Aorta (tissue), 5 donors: ENCODE measurements at places on chromosomes 3 and 15. TPM values are rescaled to one million over a fixed set of nuclear protein-coding genes. Genes with fewer than 3 reads are reported as not detected.
A peak's percentile ranks its signal among the peaks of the same experiment; 100 is the strongest.

- H3K27ac ChIP-seq: no peak overlapping the region
- no peak overlapping the region for H3K4me3 ChIP-seq
- no peaks in the 10 kb centered on the region for H3K36me3 ChIP-seq
- no peaks in the 10 kb centered on the region for H3K27me3 ChIP-seq
- H3K4me1 ChIP-seq: no peaks in the 10 kb centered on the region
Observed at GRCh38 chr15:63357731-63358130, 23.9 kb downstream of the CA12 start.

DNA sequence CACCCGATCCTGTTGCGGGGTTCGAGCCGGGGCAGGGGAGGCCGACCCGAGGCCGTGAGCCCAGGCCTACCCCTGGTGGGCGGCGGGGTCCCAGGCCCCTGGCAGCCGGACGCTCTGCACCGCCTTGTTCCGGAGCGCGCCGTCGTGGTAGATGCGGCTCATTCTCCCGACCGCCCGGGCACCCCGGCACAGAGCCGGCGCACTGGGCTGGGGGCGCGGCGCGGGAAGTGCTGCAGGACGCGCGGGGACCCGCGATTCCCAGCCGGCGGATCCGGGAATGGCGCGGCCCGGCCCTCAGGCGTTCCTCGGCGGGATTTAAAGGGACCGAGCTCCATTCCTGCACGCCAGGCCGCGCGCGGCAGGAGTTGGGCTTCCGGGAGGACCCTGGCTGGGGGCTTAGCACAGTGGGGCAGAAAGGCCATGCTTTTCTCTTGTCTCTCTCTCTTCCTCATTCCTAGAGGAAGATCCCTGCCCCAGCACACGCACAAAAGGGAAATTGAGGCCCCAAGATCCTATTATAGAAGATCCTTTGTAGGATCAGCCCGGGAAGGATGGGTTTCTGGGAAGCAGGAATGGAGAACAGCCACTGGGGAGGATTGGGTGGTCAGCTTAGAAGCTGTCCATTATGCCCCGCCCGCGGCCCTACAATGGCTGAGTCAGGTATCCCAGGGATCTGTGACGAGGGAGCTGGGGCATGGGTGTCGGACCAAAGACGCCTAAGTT lies at the start of gene ARPIN:
Gene ARPIN, minus strand, starts transcription at position 279 of the 723 bp plus-strand sequence. Its CDS starts 117 bp downstream, at position 162.
- peaks cover 3% of the 10 kb centered on the region for H3K36me3 ChIP-seq
- no peaks in the 10 kb centered on the region for H3K4me1 ChIP-seq
- H3K27ac ChIP-seq: no peak within 1 kb of the TSS
- H3K4me3 ChIP-seq: peak within 1 kb of the TSS; percentile 31

- no peak overlapping the region for H3K27ac ChIP-seq
- no peak for DNase-seq
- no peaks in the 10 kb centered on the region for H3K36me3 ChIP-seq
- H3K27me3 ChIP-seq: no peaks in the 10 kb centered on the region
- H3K4me3 ChIP-seq: no peak overlapping the region
Observed at GRCh38 chr3:113270786-113271185, 59.4 kb downstream of the BOC start.

DNA sequence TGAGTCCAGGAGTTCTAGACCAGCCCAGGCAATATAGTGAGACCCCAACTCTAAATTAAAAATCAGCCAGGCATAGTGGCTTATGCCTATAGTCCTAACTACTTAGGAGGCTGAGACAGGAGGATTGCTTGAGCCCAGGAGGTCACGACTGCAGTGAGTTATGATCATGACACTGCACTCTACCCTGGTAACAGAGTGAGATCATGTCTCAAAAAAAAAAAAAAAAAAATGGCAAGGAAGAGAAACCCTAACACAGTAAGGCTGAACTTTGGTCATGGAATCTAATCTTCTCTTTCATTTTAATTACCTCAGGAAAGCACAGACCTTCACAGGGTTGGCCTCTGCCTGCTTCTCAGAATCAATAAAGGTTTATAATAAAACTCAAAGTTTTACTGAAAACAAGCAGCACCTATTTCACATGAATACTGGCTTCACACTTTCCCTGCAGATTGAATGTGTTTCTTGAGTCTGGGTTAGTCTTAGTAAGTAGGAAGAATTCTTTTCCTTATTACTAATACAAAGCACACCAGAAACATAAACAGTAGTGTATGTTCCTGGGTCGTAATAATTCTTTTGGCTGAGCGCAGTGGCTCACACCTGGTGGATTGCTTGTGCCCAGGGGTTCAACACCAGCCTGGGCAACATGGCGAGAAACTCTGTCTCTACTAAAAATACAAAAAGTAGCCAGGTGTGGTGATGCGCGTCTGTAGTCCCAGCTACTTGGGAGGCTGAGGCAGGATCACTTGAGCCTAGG lies 11.6 kb upstream of the NR2C2 start:
- no peak overlapping the region for H3K27ac ChIP-seq
- no peak overlapping the region for H3K4me3 ChIP-seq
- no peaks in the 10 kb centered on the region for H3K27me3 ChIP-seq
- no peaks in the 10 kb centered on the region for H3K36me3 ChIP-seq
- H3K4me1 ChIP-seq: no peaks in the 10 kb centered on the region

DNA sequence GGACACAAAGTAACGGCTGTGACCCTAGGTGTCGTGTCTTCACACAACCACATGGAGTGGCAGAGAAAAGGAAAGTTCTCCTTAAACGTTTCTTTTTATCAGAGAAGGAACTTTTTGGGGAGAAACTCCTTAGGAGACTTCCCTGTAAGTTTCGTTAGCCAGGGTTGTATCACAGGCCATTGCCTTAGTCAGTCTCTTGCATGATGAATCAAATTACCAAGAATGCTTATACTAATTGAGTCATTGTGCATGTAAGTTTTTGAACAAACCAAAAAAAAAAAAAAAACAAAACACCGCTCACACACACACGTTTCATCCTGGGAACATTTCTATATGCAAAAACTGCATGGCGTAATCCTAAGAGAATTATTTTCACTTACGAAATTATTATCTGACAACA lies 150.4 kb upstream of the SATB1 start:
- H3K27me3 ChIP-seq: no peaks in the 10 kb centered on the region
- H3K27ac ChIP-seq: no peak overlapping the region
- no peak overlapping the region for H3K4me3 ChIP-seq
- no peak for DNase-seq

MYO5C gene
- total RNA-seq: 15.3 TPM

GLCE gene
- 15.0 TPM for total RNA-seq

- H3K27me3 ChIP-seq: no peaks in the 10 kb centered on the region
- no peak overlapping the region for H3K27ac ChIP-seq
- DNase-seq: no peak
- no peak overlapping the region for H3K4me3 ChIP-seq
- no peaks in the 10 kb centered on the region for H3K36me3 ChIP-seq
Observed at GRCh38 chr3:167808910-167809309, 73.4 kb downstream of the SERPINI1 start.

DNA sequence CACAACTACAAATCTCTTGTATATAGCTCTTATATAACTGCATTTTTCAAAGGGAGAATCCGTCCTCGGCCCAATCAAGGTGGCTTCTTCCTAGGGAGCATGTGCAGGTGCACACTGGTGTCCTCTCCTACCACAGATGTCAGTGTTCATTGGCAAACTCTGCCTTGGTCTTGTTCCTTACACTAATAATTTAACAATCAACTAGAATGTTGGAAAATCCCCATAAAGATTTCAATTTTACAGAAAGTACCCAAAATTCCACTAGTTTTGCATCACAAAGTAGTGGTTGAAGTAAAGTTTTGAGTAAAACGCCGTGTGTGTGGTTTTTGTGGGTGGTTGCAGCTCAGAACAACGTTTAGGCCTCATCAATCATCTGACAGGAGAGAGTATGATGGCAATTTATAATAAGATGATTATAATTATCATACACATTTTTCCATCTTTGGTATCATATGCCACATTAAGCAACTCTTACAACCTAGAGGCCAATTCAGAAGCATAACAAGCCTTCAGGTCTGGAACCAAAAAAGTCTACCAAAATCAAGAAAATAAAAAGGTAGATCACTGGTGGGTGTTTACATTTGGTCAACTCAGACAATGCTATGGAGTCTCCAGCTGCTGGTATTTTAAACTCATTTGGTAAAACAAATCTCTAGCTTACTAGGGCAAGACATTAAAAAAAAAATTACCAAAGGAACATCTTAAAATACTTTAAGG lies 128.9 kb upstream of the BHLHE40 start:
- no peaks in the 10 kb centered on the region for H3K36me3 ChIP-seq
- H3K27ac ChIP-seq: no peak overlapping the region
- no peak overlapping the region for H3K4me3 ChIP-seq
- no peaks in the 10 kb centered on the region for H3K27me3 ChIP-seq
- no peaks in the 10 kb centered on the region for H3K4me1 ChIP-seq

GRCh38 chr3:187669675-187670504 lies at the start of gene SST:
TSS of gene SST (minus strand) at chr3:187670394. CDS start at chr3:187670291, 103 bp downstream.
- H3K27ac ChIP-seq: no peak within 1 kb of the TSS
- no peaks in the 10 kb centered on the region for H3K27me3 ChIP-seq
- H3K4me1 ChIP-seq: no peaks in the 10 kb centered on the region
- DNase-seq: peak; percentile 64

DNA sequence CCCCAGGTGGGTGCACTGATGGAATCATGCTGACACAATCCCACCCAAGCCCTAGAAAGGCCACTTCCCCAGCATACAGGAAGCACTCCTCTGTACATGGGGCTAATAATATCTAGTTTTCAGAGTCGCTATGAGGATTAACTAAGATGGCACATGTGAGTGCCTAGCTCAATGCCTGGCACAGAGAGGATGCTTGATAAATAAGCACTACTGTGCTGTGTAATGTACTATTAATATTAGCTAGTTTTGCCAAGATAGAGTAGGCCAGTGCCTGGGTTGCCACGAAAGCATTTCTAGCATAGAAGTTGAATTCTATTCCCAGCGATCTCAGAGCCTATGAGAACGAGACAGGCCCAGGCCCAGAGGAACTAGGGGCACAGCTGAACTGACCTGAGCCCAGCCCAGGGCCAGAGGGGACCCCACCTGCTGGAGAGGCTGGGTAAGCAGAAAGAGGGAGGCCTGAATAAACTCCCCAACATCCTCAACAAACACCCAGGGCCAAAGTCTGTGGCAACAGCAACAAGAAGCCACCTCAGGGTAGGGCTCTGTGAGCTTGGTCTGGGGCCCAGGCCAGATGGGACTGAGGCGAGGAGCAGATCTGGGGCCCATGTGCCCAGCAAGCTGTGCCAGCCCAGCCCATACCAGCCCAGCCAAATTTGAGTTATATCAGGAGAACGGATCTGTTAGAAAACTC lies 7.6 kb upstream of the SEMA7A start:
- H3K4me1 ChIP-seq: no peaks in the 10 kb centered on the region
- H3K36me3 ChIP-seq: no peaks in the 10 kb centered on the region
- DNase-seq: peak; percentile 8
- no peak overlapping the region for H3K27ac ChIP-seq
- no peak overlapping the region for H3K4me3 ChIP-seq

GRCh38 chr3:118740722-118741290 lies 293.8 kb downstream of the IGSF11 start:
- H3K27me3 ChIP-seq: peaks cover 3% of the 10 kb centered on the region
- no peak overlapping the region for H3K27ac ChIP-seq
- no peaks in the 10 kb centered on the region for H3K4me1 ChIP-seq
- DNase-seq: no peak
- no peak overlapping the region for H3K4me3 ChIP-seq

DNA sequence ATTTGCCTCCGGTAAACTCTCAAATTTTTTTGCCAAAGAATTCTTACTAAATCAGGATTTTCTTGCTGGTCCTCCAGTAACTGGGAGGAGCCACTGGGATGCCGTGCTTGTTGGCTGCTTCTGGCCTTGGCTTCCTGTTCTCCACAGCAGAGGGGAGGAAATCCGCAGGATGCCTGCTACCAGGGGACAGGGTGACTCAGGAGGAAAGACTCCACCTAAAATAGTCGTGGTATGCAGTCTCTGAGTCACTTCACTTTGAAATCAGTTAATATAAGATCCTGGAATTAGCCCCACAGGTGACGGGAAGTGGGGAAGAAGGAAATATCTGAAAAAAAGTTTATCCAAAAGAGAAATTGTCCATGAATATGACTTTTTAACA lies 6.5 kb upstream of the TM4SF18 start:
- DNase-seq: peak; percentile 92
- H3K27ac ChIP-seq: peak overlapping the region; percentile 80
- no peak overlapping the region for H3K4me3 ChIP-seq
- no peaks in the 10 kb centered on the region for H3K27me3 ChIP-seq

TUBGCP5 gene
- total RNA-seq: 19.8 TPM

- no peaks in the 10 kb centered on the region for H3K36me3 ChIP-seq
- no peak overlapping the region for H3K4me3 ChIP-seq
- H3K27ac ChIP-seq: no peak overlapping the region
Observed at GRCh38 chr3:45035441-45036301, 9.6 kb downstream of the CLEC3B start.

GRCh38 chr3:166444756-166445155 lies 607.5 kb upstream of the BCHE start:
- no peak overlapping the region for H3K4me3 ChIP-seq
- no peaks in the 10 kb centered on the region for H3K4me1 ChIP-seq
- H3K36me3 ChIP-seq: no peaks in the 10 kb centered on the region
- H3K27me3 ChIP-seq: no peaks in the 10 kb centered on the region
- H3K27ac ChIP-seq: no peak overlapping the region

DNA sequence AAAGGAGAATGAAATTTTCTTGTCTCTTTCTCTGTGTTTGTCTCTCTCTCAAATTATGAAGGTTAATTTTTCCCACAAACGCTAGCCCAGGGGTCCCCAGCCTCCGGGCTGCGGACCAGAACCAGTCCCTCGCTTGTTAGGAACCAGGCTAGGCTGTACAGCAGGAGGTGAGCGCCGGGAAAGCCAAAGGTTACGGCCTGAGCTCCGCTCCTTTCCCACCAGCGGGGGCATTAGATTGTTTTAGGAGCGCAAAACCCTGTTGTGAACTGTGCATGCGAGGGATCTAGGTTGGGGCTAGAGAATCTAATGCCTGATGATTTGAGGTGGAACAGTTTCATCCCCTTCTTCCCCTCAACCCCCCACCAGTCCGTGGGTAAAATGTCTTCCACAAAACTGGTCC lies 74.7 kb upstream of the ZNF385D start:
- no peaks in the 10 kb centered on the region for H3K36me3 ChIP-seq
- no peaks in the 10 kb centered on the region for H3K4me1 ChIP-seq
- H3K4me3 ChIP-seq: no peak overlapping the region
- H3K27me3 ChIP-seq: no peaks in the 10 kb centered on the region

GRCh38 chr3:144437989-144438388 lies 466.4 kb downstream of the DIPK2A start:
- no peaks in the 10 kb centered on the region for H3K4me1 ChIP-seq
- no peaks in the 10 kb centered on the region for H3K36me3 ChIP-seq
- DNase-seq: no peak
- H3K27me3 ChIP-seq: no peaks in the 10 kb centered on the region
